ENCODE measurements at places on chromosomes 12 and 14.

DNA sequence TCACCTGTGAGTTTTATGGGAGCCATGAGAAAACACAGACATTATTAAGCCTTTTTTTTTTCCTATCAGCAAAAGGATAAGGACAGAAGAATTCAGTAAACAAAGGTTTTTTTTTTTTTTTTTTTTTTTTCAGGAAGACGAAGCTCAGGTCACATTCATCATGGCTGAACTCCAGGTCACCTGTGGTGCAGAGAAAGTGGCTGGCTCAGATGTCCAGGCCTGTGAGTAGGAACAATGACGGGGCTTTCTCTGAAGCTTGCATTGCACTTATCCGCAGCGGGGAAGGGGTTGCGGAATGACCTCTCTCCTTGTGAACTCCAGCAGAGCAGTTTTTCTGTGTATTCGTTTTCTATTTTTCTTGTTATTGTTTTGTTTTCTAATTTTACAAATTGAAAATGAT, 759.6 kb upstream of the TMEM132C start:
- DNase-seq, result no peak

GRCh38 chr12:14612898-14613445, 45.3 kb upstream of the PLBD1 start:
- DNase-seq, result no peak

- DNase-seq, result no peak
Measured at GRCh38 chr12:115227137-115227615, 543.2 kb upstream of the TBX3 start.

GRCh38 chr14:68679746-68680467, 113.0 kb downstream of the ZFP36L1 start:
- DNase-seq, result no peak

- DNase-seq, result peak; percentile 28
Measured at GRCh38 chr12:57173089-57173488, 25.7 kb upstream of the LRP1-AS start.

GRCh38 chr14:60331201-60332045, 82.4 kb downstream of the PPM1A start:
- DNase-seq, result peak; percentile 73

- no peak for DNase-seq
Measured at GRCh38 chr12:103462675-103463074, 33.1 kb downstream of the C12orf42 start.

GRCh38 chr12:93016752-93017350, 87.8 kb upstream of the EEA1 start:
- DNase-seq, result no peak

DNA sequence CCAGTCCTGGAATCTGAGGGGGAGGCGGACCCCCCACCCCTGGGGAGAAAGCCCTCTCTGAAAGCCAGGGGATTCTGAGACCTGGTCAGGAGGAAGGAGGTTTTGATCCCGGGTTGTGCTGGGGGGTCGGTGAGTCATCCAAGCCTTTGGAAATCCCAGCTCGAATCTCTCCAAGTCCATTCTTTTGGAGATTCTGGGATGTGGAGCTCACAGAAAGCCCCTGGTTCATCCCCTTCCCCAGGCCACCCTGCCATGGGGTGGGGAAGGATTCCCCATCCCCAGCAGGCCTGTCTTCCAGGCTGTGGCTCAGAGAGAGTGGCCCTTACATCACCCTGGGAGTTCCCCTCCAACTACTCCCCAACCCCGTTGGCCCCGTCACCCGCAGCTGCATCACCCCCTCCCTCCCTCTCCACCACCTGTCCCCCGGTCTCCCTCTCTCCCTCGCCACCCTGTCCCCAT, 14.3 kb downstream of the EXOC3L4 start:
- DNase-seq, result no peak

GRCh38 chr12:131021154-131021541, 67.4 kb downstream of the ADGRD1 start:
- no peak for DNase-seq

GRCh38 chr12:25904442-25904841, 54.0 kb upstream of the RASSF8 start:
- DNase-seq, result no peak

DNA sequence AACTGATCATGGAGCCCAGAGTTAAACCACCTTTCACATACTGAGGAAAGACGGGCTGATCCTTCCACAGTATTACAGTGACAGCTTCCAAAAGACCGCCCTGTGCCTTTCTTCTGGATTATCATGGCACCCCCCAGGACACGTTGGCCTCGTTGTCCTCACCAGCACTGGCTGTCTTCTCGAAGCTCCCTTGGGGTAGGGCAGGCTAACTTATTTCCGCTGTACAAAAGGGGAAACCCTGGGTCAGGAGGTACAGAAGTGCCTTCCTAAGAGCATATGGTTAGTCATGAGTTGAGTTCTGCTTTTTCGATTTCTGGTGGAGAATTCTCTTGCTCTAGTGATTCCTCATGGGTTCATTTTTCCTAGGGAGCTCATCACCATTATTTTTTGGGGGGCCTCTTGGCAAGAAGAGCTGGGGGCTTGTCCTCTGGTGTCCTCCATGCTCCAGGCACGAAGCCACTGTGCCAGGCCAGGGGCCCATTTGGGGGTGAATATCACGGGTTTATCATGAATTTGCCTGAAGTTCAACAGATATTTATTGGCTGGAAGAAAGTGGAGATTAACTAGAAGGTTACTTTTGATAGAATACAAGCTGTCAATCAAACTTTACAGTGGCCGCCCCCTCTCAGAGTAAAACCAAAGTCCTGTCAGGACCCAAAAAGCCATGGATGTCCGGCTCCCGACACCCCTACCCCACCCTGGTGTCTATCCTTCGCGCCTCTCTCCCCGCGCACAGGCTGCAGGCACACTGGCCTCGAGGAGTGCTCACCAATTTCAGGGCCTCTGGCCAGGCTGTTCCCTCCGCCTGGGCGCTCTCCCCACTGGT, 8.8 kb upstream of the TRAF3 start:
- DNase-seq, result no peak
